ENCODE measurements at places on chromosomes 2 and 18.

DNA sequence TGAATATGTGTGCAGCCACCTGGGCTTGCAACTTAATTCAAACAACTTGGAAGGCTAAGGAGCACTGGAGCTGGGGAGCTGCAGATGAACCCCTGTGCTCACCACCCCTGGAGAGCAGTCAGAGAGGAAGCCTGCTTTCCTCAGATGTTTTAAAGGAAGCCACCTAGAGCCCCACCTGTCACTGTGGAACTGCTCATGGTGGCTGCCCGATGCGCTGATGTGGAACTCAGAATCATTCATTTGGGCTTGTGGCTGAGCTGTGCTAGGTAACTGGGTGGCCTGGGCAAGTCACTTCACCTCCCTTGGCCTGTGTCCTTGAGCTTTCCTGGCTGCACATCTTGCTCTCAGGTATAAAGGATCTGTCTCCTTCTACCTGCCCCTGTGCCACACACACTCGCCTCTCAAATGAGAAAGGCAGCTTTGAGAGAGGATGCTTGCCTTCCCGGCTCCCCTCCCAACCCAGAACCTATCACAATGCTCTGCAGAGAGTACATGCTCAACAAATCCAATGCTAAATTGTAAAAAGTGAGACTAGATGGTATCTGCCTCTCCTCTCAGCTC lies 41.3 kb downstream of the BCL11A start:
- no peak for DNase-seq

- DNase-seq = no peak
Observed at GRCh38 chr2:175576875-175577274, 395.4 kb upstream of the ATP5MC3 start.

DNA sequence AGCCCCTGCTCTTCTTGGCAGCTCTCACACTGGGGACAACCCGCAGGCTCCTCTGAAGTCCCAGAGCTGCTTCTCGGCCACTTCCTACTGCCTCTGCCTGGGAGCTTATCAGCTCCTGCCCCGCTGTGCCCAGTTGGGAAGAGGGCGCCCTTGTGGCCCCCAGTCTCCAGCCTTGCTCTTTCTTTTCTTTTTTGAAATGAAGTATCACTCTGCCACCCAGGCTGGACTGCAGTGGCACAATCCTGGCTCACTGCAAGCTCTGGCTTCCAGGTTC lies 20.6 kb upstream of the ALPI start:
- no peak for DNase-seq

DNA sequence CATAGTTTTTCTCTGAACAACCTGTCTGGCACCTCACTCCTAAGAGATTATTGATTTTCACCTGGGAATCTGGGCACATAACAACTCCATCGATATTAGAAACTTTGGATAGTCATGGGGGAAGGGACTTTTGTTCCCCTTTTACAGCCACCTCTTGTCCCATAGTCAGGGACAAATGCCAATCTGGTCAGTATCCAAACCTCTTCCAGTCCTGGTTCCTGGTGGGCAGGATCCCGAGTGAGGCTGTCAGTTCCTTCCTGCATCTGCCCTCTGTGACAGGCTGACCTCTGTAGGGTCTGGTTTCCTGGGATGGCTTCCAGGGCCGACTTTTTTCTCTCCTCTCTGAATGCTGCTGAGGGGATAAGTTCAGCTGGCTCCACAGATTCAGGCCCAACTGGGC lies 11.0 kb downstream of the KIF5C start:
- DNase-seq = no peak

DNA sequence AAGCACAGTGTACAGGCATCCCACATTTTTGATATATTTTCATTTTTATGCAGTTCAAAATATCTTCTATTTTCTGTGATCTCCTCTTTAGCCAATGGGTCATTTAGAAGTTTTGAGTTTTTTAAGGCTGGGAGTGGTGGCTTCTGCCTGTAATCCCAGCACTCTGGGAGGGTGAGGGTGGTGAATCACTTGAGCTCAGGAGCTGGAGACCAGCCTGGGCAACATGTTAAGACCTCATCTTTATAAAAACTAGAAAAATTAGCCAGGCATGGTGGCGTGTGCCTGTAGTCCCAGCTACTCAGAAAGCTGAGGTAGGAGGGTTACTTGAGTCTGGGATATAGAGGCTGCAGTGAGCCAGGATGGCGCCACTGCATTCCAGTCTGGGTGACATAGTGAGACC lies 17.8 kb downstream of the UBR3 start:
- no peak for DNase-seq

DNA sequence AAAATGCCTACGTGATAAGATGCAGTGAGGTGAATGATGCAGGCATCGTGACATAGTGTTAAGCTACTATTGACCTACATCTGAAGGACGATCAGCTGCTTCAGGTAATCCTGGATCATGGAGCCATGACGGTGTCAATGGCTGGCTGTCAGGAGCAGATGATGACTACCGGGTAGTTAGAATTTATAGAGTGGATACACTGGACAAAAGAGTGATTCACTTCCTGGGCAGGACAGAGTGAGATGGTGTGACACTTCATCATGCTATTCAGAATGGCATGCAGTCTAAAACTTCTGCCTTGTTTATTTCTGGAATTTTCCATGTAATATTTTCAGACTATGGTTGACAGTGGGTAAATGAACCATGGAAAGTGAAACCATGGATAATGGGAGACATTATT lies 29.5 kb downstream of the METTL8 start:
- no peak for DNase-seq

DNA sequence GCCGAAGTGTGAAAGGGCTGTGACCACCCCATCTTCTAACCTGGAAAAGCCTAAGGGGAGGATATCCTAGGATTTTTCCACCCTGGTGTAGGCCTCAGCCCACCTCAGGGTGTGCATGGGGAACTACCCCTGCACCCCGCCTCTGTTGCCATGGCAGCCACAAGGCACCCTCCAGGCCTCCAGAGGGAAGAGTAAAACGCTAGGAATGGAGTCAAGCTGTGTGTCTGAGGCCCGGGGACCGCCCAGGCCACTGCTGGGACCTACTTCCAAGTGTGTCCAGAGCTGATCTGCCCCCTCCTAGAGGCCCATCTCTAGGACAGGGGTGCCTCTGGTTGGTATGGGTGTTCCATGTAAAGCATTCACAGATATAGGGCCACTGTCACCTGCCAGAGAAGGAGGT lies 86.7 kb downstream of the PLB1 start:
- no peak for DNase-seq

DNA sequence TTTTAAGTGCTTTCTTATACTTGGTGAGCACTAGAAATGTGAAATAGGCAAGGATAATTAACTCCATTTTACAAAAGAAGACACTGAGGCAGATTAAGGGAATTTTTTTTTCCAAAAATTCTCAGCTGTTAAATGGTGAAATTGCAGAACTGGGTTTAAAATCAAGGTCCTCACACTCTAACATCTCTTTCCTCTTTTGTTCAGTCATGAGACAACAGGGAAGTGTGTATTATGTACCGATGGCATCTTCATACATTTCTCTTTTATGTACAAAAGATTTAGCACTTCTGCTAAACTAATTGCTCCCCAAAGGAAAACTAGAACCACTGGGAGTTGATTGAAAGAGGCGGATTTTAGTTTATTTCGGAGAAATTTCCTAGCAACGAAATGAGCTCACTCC lies 203.0 kb downstream of the SETBP1 start:
- no peak for DNase-seq

DNA sequence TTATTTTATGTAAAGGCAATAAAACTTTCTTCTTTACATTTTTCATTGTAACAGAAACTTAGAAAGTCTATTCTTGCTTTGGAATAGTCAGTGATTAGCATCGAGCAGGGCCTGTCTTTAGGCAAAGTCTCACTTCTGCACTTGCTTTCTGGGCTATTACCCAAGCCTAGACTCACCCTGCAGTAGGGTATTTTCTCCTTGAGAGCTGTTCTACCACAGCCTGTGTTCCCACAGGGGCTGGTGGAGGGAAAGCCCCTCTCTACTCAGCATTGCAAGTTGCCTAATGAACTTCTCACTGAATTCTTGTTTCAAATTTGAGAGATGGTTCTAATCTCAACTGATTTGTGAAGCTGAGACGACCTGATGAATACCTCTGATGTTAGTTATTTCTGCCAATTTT lies 111.7 kb upstream of the KLHL14 start:
- no peak for DNase-seq

DNA sequence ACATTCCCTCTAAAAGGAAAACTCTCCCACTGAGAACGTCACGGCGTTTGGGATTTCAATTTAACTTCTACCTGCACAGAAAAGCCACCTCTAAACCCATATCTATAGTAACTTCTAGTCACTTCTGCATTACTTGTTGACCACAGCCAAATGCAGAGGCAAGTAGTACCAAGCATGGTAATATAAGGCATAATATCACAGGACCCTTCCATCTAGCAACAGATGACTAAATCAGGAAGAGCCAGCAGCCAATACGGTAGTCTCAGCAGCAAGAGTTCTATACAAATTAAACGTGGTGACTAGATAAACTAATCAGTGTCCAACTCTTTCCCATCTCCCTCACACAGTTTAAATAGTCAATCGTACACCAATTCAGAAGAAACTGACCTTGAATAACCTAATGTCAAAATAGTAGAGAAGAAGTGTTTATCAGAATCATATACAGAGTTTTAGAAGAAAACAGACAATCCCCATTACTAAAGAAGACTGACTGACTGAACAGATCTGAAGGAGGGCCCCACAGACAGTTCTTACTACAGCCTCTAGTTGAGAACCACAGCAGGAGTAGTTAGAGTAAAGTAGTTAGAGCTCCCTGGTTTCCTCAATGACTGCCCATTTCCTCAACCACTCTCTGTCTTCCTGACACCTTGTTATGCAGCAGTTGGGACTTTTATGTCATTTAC lies 30.0 kb downstream of the MEMO1 start:
- peak; percentile 36 for DNase-seq

GRCh38 chr2:220127311-220127710 lies 499.9 kb downstream of the SLC4A3 start:
- no peak for DNase-seq

DNA sequence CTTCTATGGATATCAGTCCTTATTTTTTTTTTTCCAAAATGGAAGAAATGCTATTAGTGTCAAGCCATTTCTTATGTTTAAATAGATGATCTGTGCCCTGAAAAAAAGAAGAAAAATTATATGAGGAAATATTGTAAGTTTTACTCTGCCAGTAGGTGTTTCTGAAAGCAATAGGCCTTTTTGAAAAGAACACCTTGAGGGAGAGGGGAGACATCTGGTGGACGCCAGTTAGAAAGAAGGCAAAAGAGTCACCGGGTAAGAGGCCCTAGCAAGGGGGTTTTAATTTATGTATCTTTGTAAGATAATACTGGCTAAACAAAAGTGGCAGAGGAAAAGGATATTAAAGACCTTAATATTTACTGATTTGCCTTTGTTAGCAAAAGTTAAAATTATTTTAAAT lies 56.1 kb downstream of the DYNAP start:
- no peak for DNase-seq

- DNase-seq = no peak
Observed at GRCh38 chr18:42100911-42101310, 145.9 kb downstream of the PIK3C3 start.

DNA sequence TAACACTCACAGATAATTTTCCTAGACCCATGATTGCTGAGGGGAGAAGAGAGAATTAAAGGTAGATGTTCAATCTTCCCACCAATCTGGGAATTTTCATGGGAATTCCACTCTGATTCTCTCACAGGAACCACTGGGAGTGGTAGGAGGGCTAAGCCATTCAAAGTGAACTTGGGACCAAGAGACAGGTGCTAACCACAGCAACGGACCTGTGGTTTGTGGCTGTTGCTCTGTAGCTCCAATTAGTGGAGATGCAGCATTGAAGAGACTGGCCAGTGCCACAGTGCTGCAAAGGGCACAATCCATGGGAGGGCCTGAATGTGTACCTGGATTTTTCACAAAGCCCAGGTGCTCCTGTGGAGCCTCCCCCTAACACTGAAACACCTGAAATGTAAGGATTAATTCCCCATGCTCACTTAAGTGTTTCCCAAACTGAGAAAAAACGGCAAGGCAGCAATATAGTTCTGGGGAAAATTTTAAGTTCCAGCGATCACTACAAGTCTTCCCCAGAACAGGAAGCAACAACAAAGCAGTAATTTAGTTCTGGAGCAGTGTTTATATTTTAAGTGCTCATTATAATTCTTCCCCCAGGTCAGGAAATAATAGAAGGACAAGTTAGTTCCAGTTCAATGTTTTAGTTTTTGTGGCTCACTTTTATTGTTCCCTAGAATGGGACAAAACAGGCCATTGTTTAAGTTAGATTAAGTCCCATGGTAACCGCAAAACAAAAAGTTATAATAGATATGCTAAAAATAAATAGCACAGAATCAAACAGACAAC lies 1045.8 kb downstream of the CNTNAP5 start:
- no peak for DNase-seq

DNA sequence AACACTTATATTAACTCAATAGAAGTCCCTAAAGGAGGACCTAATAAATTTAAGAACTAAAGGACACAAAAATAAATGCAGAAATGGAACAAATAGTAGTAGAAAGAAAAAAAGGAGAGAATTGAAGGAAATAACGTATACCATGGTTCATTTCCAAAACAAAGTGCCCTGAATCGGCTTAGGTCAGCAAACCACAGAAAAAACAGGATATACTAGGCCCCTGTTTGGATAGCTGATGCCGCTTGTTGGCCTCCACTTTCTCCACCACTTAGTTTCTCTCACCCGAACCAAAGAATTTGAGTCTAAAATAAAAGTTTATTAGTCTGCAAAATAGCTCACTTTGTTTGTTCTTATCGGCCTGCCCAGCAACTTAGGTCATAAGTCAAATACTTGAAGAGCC lies 100.4 kb downstream of the HIBCH start:
- no peak for DNase-seq

GRCh38 chr2:39547811-39548719 lies 111.0 kb upstream of the MAP4K3 start:
- DNase-seq = no peak

GRCh38 chr2:188664416-188664815 lies 309.8 kb upstream of the COL3A1 start:
- no peak for DNase-seq

DNA sequence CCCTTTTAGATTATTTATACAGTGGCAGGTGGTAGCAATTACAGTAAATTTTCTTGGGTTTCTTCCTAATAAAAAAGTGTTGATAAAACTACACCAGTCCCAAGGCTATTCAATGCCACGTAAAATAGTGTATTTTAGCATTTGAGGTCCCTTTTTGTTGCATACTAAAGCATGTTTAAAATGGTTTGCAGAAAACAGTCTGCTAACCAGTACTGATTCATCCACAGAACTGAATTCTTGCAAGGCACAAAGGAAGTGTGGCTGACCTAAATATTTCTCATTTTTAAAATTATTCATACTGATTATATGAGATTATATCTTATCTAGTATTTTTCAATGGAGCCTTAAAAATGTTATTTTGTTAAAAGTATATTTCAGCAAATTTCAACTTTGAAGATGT lies 98.1 kb downstream of the SMAD2 start:
- no peak for DNase-seq

GRCh38 chr2:231472816-231473215 lies 8.5 kb upstream of the NCL start:
- DNase-seq = no peak

All from Ammon's horn (tissue), 1 donor.